Hematopoietic multipotent progenitor cell treated with erythropoietin and hydrocortisone succinate and interleukin-3 and kit ligand, for 8 days (in vitro differentiated cells): ENCODE measurements at places on chromosomes 12 and 14.

GRCh38 chr12:12523229-12523628, 39.4 kb downstream of the DUSP16 start:
- no peak for DNase-seq

DNA sequence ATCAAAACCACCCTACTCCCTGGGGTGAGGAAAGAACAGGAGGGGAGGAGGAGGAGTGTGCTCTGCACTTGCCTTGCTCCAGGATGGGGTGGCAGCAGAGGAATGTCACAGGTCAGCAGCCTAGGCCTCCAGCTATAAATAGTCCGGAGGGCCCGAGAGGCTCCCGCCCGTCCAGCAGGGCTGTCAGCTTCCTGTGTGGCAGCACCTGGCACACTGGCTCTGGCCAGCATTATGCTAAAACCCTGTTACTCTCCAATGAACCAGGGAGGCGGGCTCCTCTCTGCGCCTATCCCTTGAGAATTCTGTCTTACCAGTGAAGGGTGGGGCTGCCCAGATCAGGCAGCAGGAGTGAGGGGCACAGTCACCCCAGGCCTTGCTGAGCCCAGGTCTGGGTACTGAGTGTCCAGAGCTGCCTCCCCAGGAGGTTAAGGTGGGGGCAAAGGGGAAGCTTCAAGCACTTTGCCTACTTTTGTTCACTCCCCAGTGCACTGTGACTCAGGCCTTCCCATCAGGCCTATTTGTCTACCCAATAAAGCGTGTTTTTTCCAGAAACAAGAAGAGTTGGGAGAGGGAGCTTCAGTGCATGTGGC, 1.2 kb upstream of the COX14 start:
- no peak for DNase-seq

DNA sequence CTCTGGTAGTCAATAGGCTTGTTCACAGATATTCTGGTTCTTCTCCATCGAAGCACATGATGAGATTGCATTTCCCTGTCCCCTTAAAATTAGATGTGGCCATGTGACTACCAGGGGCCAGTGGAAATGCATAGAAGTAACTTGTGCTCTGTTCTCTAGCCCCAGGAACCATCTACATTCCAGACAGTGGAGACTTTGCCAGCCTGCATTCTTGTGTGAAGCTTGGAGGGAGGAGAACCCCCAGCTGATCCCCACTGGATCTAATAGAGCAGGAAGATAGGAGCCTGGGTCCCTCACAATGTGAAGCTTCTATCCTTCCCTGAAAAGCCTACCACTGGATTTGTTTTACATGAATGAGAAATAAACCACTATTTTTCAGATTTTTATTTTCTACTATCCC, 130.1 kb downstream of the KITLG start:
- no peak for DNase-seq

DNA sequence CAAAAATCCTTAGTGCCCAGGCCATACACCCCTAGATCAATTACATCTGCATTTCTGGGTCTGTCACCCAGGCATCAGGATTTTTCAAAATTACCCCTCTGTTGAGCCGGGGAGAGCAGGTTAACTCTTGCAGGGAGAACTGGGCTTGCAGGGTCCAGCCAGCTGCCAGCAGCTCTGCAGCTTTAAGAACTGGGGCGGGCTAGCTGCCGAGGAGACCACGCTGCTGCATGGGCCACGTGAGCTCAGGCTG, at the start of gene DGLUCY:
Gene DGLUCY (plus strand): TSS at position 245 of the 250 bp plus-strand sequence. CDS start 46,222 bp downstream, outside the sequence.
- peak; percentile 79 for DNase-seq

DNA sequence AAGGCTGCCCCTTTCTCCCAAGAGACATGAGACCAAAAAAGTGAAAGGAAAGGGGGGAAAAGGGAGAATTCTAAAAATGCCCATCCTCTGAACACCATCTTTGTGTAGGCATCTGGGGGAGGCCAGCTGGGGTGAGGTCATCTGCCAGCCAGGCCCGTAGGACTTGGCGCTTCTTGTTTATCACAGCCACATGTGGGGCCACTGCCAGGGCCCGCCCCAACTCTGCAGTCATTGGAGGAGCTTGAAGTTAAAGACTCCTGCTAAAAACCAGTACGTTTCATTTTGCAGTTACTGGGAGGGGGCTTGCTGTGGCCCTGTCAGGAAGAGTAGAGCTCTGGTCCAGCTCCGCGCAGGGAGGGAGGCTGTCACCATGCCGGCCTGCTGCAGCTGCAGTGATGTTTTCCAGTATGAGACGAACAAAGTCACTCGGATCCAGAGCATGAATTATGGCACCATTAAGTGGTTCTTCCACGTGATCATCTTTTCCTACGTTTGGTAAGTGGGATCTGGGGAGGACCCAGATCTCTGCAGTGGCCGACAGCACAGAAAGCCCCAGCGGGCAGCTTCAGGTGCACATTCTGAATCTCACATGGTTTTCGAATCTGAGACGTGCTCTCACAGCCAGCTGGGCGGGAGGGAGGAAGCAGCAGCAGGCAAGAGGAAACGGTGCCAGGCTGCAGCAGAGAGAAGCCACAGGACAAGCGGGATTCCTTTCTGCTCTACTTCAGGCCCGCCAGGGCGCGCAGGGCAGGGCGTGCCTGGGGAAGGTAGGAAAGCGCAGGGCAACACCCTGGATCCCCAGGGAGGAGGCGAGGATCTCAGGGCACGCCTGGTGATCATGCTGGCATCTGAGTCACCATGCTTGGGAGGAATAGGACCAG, at the start of gene P2RX7:
Gene P2RX7 (plus strand): TSS at position 276 of the 881 bp plus-strand sequence. CDS start 95 bp downstream, at position 371.
- peak; percentile 84 for DNase-seq

- DNase-seq: no peak
Measured at GRCh38 chr14:90336985-90337384, 5.2 kb upstream of the NRDE2 start.

- DNase-seq: no peak
Measured at GRCh38 chr12:106445053-106445452, 87.5 kb downstream of the POLR3B start.
